ENCODE measurements at places on chromosomes 11 and 22. TPM values are rescaled to one million over a fixed set of nuclear protein-coding genes. Genes with fewer than 3 reads are reported as not detected.

MS4A15 gene
- not detected for total RNA-seq

MYBPC3 gene
- total RNA-seq = 0.10 TPM

SAA2 gene
- not detected for total RNA-seq

TMEM151A gene
- 4.1 TPM for total RNA-seq

DLG2 gene
- 0.23 TPM for total RNA-seq

RBFOX2 gene
- total RNA-seq = 25.5 TPM

SNX15 gene
- total RNA-seq = 25.4 TPM

OR6A2 gene
- total RNA-seq = not detected

PTPMT1 gene
- total RNA-seq = 79.7 TPM

OR52H1 gene
- not detected for total RNA-seq

RAPSN gene
- 0.12 TPM for total RNA-seq

NOX4 gene
- not detected for total RNA-seq

SERPIND1 gene
- total RNA-seq = 0.03 TPM

POU2AF3 gene
- 1.8 TPM for total RNA-seq

C11orf65 gene
- total RNA-seq = 0.19 TPM

TRIM29 gene
- 20.8 TPM for total RNA-seq

AIFM3 gene
- 3.2 TPM for total RNA-seq

INS gene
- total RNA-seq = not detected

MRGPRX3 gene
- not detected for total RNA-seq

NXPE2 gene
- not detected for total RNA-seq

SCGB1A1 gene
- total RNA-seq = 0.37 TPM

CRYAB gene
- total RNA-seq = 27.1 TPM

DKK3 gene
- 17.7 TPM for total RNA-seq

B3GAT1 gene
- 0.04 TPM for total RNA-seq

IL18BP gene
- 2.9 TPM for total RNA-seq

SH3BP1 gene
- 1.4 TPM for total RNA-seq

LMO2 gene
- 0.37 TPM for total RNA-seq

IGLL1 gene
- total RNA-seq = not detected

PNPLA5 gene
- 0.06 TPM for total RNA-seq

YPEL4 gene
- 0.35 TPM for total RNA-seq

FAT3 gene
- 0.35 TPM for total RNA-seq

OR8D1 gene
- total RNA-seq = not detected

GGTLC3 gene
- not detected for total RNA-seq

Measured in A549 treated with AZD2906 at 1 μM for 4 hours (cell line).